MCF 10A (cell line): ENCODE measurements at places on chromosomes 13 and 19. TPM values are rescaled to one million over a fixed set of nuclear protein-coding genes. Genes with fewer than 3 reads are reported as not detected.

SACS gene
- total RNA-seq = 17.6 and 21.1 TPM in 2 replicates

KLF1 gene
- total RNA-seq = not detected in 2 replicates

DNA sequence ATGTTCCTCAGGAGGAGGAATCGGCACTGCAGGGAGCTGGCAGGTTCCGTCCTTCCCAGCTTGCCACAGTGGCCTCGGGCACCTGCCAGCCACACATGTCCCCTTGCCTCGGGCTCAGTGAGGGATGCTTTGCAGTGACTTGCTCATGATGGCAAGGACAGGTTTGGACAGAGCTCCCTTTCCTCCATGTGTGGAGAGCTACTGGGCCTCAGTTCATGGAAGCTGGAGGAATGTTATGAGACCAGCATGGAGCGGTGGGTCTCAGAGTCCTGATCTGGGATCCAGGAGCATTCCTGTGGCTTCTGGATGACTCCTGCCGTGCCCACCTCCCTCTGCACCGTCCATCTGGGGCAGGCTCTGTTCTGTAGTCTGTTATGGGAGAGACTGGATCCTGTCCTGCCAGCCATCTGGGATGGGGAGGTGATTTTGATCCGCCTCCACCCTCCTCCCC, 59.2 kb downstream of the SIPA1L3 start:
- DNase-seq = peak; percentile 38

ZNF823 gene
- total RNA-seq = 0.54 and 1.9 TPM in 2 replicates

DNA sequence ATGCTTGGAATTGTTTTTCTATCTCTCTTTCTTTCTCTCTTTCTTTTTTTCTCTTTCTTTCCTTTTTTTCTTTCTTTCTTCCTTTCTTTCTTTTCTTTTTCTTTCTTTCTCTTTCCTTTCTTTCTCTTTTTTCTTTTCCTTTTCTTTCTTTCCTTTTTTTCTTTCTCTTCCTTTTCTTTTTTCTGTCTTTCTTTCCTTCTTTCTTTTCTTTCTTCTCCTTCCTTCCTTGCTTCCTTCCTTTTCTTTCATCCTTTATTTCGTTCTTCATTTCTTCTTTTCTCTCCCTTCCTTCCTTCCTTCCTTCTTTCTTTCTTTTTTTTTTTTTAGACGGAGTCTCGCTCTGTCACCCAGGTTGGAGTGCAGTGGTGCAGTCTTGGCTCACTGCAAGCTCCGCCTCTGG, 1.9 kb upstream of the MEX3D start:
- DNase-seq = no peak

- no peak for DNase-seq
Measured at GRCh38 chr13:50015750-50016149, 506 bp downstream of the KCNRG start.

- no peak for DNase-seq
Measured at GRCh38 chr13:33174491-33174890, 111.1 kb downstream of the STARD13 start.

DNA sequence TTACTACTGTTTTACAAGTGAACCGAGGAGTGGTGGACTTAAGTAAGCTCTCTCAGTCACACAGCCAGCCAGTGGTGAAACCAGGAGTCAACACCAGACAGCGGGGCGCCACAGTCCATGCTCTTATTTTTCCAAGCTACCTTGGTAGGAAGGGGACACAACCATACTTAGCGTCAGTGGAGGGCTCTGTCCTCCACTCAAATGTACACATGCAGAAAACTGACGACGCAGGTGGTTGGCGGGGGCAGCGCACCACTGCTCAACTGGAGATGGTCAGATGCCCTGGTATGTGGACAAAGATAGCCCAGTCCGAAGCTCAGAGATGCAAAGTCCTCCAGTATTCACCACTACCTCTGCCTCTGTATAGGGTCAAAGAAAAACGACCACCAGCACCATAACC, 1.1 kb downstream of the ZNF667 start:
- no peak for DNase-seq

- no peak for DNase-seq
Measured at GRCh38 chr19:12763100-12763499, 11.5 kb downstream of the BEST2 start.

DNA sequence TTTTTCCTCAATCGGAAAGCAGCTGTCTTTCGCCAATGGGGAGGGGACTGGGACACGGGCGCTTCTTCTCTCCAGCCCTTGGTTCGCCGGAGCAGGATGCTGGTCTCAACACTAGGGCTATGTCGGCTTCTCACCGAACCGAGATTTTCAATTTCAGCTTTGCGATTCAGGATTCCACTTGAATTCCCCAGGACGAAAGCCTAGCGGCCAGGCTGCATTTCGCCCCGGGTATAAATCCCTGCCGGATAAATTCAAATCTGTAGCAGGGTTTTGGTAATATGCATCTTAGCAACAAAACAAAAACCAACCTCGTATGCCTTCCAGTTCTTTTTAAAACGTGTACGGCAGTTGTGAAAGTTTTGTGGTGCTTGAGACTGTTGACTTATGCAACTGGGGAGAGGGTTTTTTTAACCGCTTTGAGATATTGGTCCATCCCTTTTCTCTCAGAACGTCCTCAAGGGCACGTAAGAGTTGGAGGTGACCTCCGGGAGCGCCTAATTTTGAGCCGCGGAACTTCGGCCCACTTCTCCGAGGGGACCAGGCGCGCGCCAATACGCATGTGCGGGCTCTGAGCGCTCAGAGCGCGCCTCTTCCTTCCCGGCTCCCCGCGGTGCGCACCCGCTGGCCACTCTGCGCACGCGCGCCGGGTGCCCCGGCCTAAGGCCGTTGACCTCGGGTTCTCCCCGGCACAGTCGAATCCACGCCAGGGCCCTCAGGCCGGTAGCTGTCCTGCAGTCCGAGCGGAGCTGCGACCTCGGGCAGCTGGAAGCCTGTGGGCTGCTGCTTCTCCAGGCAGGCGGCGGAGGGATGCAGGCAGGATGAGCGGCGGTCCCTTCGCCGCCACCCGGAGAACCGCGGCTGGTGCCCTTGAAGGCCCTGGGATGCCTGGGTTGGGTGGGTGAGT, 7.6 kb downstream of the POU4F1 start:
- no peak for DNase-seq

SELENOV gene
- not detected in 2 replicates for total RNA-seq
